Esophagus squamous epithelium (tissue), 5 donors: ENCODE measurements at places on chromosomes 5 and 9.

DNA sequence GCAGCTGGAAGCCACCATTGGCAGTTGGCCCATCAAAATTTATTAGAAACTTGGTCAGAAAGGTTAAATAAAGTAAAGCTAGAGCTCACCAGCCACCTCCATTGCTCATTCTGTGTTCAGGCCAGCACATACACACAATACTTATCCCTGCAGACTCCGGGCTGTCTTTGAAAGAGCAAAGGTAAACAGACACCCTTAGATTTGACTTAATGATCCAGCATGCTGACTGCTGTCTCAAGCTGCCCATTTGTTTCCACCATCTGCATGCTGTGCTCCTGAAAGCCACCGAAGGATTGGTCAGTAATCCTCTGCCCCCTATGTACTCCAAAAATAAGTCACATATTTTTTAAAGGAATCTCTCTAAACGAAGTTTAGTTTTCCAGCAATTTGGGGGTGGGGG lies 1059.8 kb upstream of the DMAC1 start:
- no peak for DNase-seq

DNA sequence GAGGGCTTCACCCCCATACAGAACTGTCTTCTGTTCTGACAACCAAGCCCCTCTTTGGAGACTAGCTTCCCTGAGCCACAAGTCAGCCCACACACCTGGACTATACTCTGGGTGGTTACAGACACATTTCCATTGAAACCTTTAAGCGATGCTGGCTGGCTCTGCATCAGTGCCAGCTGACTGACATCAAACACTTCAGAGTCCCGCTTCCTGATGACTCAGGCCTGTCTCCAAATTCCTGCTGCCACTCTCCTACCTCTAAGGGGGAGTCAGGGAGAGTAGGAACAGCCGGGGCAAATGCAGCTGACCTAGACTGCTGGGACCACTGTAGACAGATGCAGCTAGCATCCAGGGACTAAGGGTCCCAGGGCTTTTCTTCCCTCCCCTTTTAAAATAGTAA lies 59.4 kb downstream of the SIL1 start:
- no peak for DNase-seq

DNA sequence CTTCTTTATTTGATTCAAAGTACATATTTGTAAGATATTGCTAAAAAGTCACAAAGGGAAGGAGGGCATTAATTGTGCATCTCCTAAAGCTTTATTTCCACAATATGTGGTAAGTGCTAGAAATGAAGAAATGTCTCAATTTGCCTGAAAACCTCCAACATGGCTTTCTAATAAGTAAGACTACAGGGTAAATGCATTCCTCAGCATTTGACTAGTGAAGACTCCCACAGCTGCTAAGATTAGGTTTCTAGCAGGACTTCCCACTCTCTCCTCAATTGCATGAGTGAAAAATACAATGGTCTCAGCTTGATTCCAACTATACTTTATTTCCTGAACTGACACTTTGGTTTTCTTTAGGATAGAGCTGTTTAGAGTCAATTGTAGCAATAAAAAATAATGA lies 162.1 kb downstream of the ELAVL2 start:
- no peak for DNase-seq

- DNase-seq = no peak
These were observed 164.2 kb upstream of the TARS1 start for GRCh38 chr5:33276628-33276950.

DNA sequence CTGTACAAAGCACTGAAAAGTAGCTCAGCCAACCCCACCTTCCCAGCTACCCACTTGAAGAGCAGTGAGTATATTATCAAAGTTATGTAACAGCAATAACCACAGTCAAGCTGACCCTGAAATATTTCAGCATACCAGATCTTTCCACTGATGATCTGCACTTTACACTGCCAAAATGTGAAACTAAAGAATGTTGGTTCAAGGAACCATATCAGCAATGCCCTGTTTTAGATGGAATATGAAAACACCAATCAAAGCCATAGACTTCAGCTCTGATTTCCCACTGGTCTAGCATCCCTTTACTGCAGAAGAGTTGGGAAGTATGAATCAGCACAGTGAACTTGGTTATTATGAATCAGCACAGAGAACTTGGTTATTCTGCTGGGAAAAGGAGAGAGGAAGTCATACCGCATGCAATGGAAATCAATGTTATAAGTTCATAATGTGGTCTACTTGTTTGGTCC lies 20.0 kb downstream of the CEMIP2 start:
- DNase-seq = no peak

GRCh38 chr5:7754997-7755596 lies 95.8 kb downstream of the CFAP90 start:
- no peak for DNase-seq

GRCh38 chr9:13013991-13014883 lies 239.4 kb downstream of the LURAP1L start:
- no peak for DNase-seq

DNA sequence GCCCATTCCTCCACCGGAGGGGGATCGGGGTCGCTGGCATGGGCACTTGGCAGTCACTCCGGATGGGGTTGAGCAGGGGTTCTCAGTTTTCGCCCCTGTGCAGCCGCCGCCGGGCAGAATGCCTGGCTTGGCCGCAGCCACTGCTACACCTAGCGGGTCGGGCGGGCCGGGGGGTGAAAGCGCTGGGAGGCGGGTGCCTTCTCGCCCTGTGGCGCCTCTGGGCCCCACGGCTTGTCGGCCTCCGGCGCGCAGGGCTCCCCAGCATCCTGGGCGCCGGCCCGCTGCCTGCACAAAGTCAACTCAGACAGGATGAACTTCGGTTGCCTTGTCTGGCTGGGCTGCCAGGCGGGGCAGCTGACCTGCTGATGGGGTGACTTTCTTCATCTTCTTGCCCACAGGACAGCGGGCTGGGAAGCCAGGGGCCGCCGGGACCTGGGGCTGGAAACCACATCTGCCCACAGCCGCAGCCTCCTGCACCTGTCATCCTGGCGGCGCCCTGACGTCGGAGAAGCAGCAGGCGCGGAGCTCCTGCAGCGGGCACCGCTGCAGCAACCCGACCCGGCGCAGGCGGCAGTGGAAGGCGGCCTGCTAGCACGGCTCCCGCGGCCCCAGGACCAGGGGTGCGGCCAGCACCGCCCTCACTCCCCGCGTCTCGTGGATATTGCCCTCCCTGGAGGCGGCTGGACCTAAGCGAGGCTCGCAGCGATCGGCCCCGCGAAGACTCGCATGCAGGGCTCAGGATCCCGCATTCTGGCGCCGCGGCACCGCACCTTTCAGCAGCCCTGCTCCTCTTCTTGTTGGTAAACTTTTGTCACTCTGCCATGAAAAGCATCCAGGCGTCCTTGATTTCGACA lies 1.3 kb upstream of the ANKRD18A start:
- DNase-seq = no peak

DNA sequence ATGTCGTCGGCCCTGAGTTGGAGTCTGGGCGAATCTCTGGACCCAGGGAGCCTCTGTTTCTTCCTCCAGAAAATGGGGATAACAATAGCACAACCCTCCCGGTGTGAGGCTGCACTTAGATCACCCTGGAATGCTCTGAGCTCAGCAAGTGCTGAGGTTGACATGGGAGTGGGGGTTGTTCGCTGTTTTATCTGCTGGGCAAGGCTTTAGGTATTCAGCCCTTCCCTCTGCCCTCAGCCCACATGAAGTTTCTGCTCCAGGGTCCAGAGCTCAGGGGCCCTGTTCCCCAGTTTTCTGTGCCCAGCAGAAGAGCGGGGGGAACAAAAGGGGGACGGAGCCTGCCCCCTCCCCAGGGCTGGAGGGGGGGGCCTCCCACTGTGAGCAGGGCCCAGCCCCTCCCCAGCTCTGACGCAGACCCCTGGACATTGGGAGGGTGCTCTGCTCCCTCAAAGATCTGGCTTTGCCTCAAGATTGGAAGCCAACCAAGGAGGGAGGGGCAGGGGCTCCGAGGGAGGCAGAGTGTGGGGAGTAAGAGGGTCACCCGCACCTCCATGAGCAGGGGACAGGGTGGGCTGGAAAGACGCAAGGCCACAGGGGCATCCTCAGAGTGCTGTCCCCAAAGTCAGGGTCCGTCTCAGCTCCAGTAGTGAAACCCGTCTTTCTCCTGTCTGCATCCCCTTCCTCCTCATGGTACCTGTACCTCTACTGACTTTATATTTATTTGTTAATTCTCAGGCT lies 215.6 kb downstream of the C9orf50 start:
- no peak for DNase-seq

DNA sequence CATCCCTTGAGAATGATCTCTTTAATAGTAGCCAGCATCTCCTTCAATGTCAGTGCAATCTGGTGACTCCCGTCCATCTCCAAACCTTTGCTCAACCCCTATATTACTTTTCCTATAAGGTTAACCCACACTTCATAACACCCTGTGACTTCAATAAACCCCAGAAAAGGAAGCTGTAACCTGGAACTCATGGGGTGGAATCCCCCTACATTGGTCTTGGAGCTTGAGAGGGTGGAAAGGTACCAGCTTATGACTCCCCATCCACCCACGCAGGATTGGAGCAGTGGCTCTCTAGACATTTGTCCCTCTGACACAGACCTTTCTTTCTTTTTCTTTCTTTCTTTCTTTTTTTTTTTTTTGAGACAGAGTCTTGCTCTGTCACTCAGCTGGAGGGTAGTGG lies 54.7 kb upstream of the ZFR start:
- no peak for DNase-seq

- no peak for DNase-seq
These were observed 14.9 kb upstream of the CTXN3 start for GRCh38 chr5:127634007-127634406.

GRCh38 chr9:8877753-8878494 lies 1078.3 kb upstream of the DMAC1 start:
- DNase-seq = no peak

GRCh38 chr5:40689438-40689837 lies 9.7 kb downstream of the PTGER4 start:
- DNase-seq = no peak

GRCh38 chr5:14523243-14524034 lies 58.2 kb upstream of the OTULINL start:
- no peak for DNase-seq

DNA sequence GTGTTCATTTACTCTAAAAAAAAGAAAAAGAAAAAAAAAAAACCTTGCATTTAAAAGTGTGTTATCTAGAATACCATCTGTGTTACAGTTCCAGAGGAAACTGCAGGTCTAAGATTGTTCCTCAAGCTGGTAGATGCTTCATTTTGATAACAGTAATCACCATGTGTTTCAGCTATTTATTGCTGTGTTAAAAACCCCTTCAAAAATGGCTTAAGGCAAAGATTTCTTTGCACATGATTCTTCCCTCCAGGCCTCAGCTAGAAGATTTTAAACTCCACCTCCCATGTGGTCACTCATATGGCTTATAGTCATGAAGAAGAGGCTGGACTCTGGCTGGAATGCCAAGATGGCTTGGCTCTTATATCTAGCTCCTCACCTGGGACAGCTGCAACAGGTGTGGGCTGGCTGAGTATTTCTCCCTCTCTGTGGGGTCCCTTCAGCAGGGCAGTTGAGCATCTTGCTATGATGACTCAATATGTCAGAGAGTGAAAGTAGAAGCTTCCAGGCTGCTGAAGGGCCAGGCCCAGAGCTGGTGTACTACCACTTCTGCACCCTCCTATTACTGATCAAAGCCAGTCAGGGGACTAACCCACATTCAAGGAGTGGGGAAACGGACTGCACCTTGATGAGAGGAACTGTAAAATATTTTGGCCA lies 920.4 kb upstream of the DMAC1 start:
- DNase-seq = no peak

DNA sequence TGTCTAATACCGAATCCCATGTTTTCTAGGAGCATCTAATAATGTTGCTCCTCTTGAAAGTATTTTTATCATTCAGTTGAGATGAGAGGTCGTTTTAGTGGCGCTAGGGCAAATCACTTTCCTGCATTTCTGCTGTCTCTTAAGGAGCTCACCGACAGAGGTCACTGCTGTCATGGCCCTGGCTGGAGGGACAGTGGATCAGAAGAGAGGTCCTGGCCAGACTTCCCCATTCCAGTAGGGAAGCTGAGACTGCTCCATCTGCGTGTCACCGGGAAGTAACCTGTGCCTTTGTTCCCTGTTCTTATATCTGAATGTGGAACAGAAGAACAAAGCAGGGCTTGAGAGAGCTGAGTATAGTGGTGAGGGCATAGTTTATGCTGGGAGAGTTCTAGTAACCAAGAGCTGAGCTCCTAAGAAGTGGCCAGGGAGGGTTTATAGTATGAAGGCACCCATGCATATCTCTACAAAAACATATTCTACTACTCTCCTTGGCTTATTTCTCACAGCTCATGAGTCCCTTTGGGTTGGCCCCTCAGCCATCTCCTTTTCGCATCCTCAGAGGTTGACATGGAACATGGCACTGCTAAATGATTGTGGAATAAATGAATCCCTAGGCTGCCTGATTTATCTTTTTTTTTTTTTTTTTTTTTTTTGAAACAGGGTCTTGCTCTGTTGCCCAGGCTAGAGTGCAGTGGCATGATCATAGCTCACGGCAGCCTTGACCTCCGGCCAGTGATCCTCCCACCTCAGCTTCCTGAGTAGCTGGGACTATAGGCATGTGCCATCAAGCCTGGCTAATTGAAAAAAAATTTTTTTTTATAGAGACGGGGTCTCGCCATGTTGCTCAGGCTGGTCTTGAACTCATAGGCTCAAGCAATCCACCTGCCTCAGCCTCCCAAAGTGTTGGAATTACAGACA lies 27.2 kb downstream of the ATP6V0E1 start:
- no peak for DNase-seq

GRCh38 chr9:123866497-123866896 lies 63.4 kb downstream of the DENND1A start:
- DNase-seq = no peak

DNA sequence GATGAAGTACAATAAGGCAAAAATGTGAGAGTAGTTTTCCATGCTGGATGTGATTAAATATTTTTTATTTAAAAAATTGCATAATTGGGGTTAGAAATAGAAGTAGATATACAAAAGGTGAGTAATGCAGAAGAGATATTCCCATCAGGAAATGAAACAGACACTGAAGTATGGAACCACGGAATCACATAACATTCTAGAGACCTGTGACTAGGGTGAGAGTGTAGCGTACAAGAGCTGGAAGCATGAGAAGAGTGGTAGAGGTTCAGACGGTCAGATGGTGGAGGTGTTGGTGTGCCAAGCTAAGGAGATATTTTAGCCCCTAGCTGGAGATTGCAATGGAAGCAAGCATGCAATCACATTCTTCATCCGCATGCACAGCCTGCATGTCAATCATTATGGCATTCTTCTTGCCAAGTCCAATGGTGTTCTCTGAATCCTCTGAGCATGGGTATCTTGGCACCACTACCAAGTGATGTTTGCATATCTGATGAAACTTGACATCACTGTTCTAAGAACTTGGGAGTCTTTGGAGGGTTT lies 587.8 kb downstream of the PSAT1 start:
- DNase-seq = no peak

- no peak for DNase-seq
These were observed 9.4 kb downstream of the GADD45G start for GRCh38 chr9:89613912-89614892.

DNA sequence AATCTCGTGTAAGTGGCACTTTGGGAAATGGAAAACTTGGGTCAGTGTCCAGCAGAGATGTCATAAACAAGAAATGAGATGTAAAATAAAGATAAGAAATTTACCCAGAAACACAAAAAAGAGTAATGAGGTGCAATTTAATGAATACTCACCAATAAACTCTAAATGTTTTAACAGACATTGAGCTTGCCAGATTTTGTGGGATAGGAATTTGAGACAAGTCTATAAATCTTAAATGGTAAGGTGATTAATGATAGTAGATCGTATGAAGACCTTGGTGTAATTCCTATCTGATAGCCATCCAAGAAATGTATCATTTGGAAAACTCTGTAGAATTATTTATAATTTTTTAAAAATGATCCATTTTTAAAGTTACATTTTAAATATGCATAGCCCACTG lies 682.4 kb downstream of the MAT2B start:
- DNase-seq = no peak
